ENCODE measurements at places on chromosomes 16 and 17. TPM values are rescaled to one million over a fixed set of nuclear protein-coding genes. Genes with fewer than 3 reads are reported as not detected.
A peak's percentile ranks its signal among the peaks of the same experiment; 100 is the strongest.

DNA sequence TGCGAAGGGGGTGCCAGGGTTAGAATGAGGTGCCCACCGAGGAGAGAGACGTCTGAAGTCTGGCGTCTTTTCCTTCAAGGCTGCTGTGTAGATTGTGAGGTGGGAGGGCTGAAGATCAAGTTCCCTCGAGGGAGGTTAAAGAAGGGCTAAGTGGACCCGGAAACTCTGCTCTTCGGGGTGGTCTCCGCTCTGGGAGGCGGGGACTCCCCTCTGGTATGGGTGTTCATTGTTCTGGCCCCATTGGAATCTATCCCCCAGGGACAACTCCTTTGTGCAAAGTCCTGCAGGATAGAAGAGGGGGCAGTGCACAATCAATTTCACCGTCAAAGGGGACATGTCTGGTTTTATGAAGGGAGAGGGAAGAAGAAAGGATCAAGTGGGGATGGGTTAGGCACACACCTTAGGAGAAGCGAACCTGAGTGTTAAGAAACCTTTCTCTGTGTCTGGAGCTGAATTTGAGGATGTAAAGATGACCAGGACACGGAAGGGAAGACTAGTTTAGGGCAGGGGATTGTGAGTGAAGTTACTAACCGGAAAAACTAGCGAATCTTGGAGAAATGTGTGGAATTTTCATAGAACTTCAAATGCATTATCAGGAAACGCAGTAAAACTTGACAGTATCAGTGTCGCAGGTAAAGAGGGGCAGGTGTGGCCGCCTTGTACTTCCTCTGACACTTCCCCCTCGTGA is 809 bp upstream of the RAB34 start:
- H3K27me3 ChIP-seq: no peaks in the 10 kb centered on the region
- peaks cover 40% of the 10 kb centered on the region for H3K4me1 ChIP-seq
- H3K27ac ChIP-seq: peak overlapping the region; percentile 98
- H3K36me3 ChIP-seq: peaks cover 46% of the 10 kb centered on the region
- H3K4me3 ChIP-seq: peak overlapping the region; percentile 85

DNA sequence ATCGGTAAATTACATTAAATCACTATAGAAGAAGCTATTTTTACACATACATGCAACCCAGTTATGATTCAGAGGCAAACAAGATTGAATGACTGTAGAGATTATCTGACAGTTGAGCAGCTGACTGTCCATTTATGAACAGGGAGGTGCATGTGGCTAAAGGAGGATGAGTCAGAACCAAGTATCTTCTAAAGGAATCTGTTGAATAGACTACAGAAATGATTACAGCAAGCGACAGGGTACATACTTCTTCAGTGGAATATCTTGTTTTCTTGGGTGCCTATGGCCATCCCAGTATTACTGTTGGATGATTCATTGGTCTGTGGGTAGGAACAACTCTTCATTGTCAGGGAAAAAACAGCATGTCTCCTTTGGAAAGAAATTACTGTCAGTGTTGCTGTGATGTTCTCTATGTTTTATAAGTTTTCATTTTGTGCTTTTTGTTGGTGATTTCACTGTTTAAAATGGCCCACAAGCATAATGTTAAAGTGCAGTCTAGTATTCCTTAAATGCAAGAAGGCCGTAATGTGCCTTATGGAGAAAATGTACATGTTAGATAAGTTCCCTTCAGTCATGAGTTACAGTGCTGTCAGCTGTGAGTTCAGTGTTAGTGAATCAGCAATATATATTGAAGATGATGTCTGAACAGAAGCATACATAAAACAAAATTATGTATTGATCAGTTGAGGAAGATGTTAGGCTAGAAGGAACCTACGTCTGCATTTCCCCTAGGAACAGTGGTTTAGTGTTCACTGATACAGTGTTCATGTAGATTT is 27.0 kb downstream of the CBFB start:
- no peaks in the 10 kb centered on the region for H3K4me1 ChIP-seq
- no peak overlapping the region for H3K4me3 ChIP-seq
- no peaks in the 10 kb centered on the region for H3K36me3 ChIP-seq
- no peak overlapping the region for H3K27ac ChIP-seq

The ZNF385C gene
- total RNA-seq: not detected

The FADS6 gene
- total RNA-seq: not detected

The SNAI3 gene
- total RNA-seq: not detected

GRCh38 chr17:3002538-3003295 is 60.7 kb downstream of the OR1D5 start:
- no peaks in the 10 kb centered on the region for H3K36me3 ChIP-seq
- no peak overlapping the region for H3K4me3 ChIP-seq
- peaks cover 10% of the 10 kb centered on the region for H3K4me1 ChIP-seq
- peak overlapping the region; percentile 88 for H3K27ac ChIP-seq
- no peaks in the 10 kb centered on the region for H3K27me3 ChIP-seq

GRCh38 chr16:56639045-56639444 is 579 bp downstream of the MT1A start:
- H3K4me1 ChIP-seq: peaks cover 6% of the 10 kb centered on the region
- H3K4me3 ChIP-seq: no peak overlapping the region
- no peaks in the 10 kb centered on the region for H3K27me3 ChIP-seq
- no peak for DNase-seq
- peak overlapping the region; percentile 82 for H3K27ac ChIP-seq

The KRT25 gene
- total RNA-seq: not detected

The HIGD1B gene
- not detected for total RNA-seq

DNA sequence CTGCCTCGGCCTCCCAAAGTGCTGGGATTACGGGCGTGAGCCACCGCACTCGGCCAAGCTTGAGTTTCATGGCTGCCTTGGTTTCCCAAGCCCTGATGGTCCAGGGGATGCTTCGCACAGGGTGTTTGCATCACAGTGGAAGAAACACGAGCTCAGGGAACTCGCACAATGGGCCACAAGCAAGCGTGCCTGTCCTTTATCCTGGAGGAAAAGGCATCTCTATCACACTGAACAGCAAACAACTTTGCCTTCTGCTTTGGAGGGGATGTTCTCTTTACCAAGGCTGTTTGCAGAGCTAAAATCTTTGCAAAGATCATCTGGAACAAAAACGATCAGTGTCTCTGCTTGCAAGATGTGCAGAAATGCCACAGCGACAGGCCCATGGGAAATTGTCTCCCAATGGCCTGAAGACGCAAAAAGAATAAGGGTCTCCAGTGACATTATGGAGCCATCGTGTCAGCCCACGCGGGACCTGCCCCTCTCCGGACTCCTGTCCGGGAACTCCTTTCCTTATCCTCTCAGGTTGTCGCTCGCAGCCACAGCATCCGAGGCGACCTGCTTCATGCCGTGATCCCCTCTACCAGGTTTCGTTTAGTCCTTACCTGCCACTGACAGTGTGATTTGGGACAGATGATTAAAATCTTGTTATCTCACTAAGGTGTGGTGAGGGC is 44.1 kb upstream of the CBFA2T3 start:
- no peak overlapping the region for H3K4me3 ChIP-seq
- no peaks in the 10 kb centered on the region for H3K27me3 ChIP-seq
- H3K27ac ChIP-seq: no peak overlapping the region
- DNase-seq: no peak

GRCh38 chr17:82281502-82282238 is 8.2 kb upstream of the CSNK1D start:
- no peak for DNase-seq
- no peaks in the 10 kb centered on the region for H3K4me1 ChIP-seq
- no peak overlapping the region for H3K27ac ChIP-seq
- no peaks in the 10 kb centered on the region for H3K27me3 ChIP-seq
- no peaks in the 10 kb centered on the region for H3K36me3 ChIP-seq
- H3K4me3 ChIP-seq: no peak overlapping the region

- peak overlapping the region; percentile 92 for H3K27ac ChIP-seq
- no peak for DNase-seq
- no peak overlapping the region for H3K4me3 ChIP-seq
- H3K27me3 ChIP-seq: no peaks in the 10 kb centered on the region
Measured at GRCh38 chr17:61393550-61393903, 6.1 kb upstream of the TBX2 start.

- H3K36me3 ChIP-seq: no peaks in the 10 kb centered on the region
- DNase-seq: no peak
- no peaks in the 10 kb centered on the region for H3K4me1 ChIP-seq
- no peaks in the 10 kb centered on the region for H3K27me3 ChIP-seq
Measured at GRCh38 chr17:48262982-48263730, 155.6 kb downstream of the SNX11 start.

GRCh38 chr16:61944004-61944403 is 92.2 kb downstream of the CDH8 start:
- H3K4me1 ChIP-seq: no peaks in the 10 kb centered on the region
- no peaks in the 10 kb centered on the region for H3K36me3 ChIP-seq
- H3K27ac ChIP-seq: no peak overlapping the region
- H3K4me3 ChIP-seq: no peak overlapping the region
- DNase-seq: no peak
- no peaks in the 10 kb centered on the region for H3K27me3 ChIP-seq

DNA sequence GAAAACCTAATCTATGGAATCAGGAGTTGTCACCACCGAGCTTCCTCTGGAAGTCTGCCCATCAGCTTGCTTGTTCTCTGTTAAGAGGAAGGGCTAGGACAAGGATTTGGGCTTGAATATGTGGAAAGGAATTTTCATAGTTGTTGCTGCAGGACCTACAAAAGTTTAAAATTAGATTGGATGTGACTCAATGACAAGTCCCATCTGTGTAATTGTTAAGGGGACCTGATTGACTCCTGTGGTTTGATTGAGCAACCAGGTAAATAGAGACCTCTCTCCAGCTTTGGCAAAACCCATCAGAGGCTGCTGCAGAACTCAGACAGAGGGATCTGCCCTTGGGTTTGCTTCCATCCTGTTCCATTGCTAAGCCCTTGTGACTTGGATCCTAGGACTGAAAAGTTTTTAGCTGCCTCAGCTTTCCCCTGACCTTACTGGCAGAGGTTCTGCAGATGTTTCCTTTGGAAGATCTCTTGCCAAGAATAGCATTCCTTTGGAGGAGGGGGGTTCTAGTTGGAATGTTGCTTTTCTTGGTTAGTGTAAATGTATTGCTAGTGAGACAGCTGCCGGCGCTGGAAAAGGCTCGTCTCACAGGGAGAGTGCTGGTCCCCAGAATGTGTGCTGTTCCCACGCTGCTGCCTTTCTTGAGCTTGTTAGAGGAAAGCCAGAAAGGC is 50.0 kb downstream of the SF3B3 start:
- peaks cover 40% of the 10 kb centered on the region for H3K36me3 ChIP-seq
- H3K27ac ChIP-seq: peak overlapping the region; percentile 79
- no peaks in the 10 kb centered on the region for H3K27me3 ChIP-seq
- peaks cover 9% of the 10 kb centered on the region for H3K4me1 ChIP-seq

GRCh38 chr16:50652836-50653425 is 28.2 kb downstream of the SNX20 start:
- H3K4me3 ChIP-seq: no peak overlapping the region
- no peaks in the 10 kb centered on the region for H3K4me1 ChIP-seq
- no peak overlapping the region for H3K27ac ChIP-seq
- no peaks in the 10 kb centered on the region for H3K27me3 ChIP-seq

GRCh38 chr17:4953451-4953961 is 2.6 kb downstream of the ENO3 start:
- H3K4me3 ChIP-seq: no peak overlapping the region
- DNase-seq: peak; percentile 25
- peaks cover 11% of the 10 kb centered on the region for H3K36me3 ChIP-seq
- H3K27me3 ChIP-seq: no peaks in the 10 kb centered on the region

DNA sequence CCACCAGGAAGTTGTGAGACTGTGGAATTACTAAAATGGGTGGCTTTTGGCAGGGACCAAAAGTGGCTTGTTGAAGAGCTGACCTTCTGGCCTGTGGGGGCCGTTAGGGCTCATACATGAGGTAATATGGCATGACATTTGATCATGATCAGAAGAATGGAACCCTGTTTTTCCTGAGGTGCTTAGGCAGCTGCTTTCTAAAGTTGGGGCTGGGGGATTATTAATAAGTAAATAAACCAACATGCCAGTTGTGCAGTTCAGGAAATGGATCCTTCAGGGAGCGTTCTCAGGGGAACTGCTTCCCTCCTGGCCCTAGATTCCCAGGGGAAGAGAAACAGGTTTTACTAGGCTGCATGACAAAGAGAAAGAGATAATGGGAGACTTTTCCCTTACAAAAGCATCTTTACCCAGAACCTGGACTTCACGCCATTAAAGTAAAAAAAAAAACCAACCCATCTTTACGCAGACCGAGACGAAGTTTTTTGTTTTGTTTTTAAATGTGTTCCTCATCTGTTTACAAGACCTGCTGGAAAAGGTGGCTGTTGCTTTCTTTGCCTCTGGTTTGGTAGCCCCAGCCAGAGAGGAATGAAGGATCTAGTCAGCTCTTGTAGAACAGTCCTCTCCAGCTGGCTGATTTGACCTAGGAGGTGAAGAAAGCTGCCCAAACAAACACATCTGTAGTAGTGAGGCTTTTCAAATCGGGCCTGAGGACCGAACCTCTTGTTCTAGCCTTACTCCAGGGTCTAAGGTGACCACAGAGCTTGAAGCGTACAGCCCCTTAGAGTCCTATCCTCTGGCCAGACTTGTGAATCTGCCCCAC is 22.7 kb downstream of the YPEL2 start:
- no peak for DNase-seq
- peaks cover 7% of the 10 kb centered on the region for H3K36me3 ChIP-seq
- peak overlapping the region; percentile 94 for H3K27ac ChIP-seq
- H3K27me3 ChIP-seq: no peaks in the 10 kb centered on the region
- H3K4me1 ChIP-seq: peaks cover 33% of the 10 kb centered on the region
- no peak overlapping the region for H3K4me3 ChIP-seq

DNA sequence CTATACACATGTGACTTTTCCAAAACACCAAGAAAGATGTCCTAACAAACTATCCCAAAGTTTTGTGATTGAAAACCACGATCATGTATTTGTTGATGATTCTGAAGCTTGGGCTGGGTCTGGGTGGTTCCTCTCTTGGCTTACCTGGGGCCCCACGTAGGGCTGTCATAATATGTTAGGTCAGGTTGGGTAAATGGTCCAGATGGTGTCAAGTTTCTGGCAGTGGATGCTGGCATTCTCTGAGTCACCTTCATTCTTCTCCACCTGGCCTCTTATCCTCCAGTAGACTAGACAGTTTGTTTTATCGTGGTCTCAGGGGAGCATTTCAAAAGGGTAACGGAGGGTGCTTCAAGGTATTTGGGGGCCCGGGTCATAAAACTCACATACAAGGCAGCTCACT is 39.4 kb downstream of the SYCE1L start:
- H3K36me3 ChIP-seq: no peaks in the 10 kb centered on the region
- no peak overlapping the region for H3K27ac ChIP-seq
- H3K4me3 ChIP-seq: no peak overlapping the region

The PDILT gene
- not detected for total RNA-seq

The AOC2 gene
- total RNA-seq: not detected

The NXN gene
- 67.3 TPM for total RNA-seq

- H3K36me3 ChIP-seq: peaks cover 29% of the 10 kb centered on the region
- peak overlapping the region; percentile 87 for H3K27ac ChIP-seq
- H3K4me3 ChIP-seq: peak overlapping the region; percentile 98
- H3K27me3 ChIP-seq: no peaks in the 10 kb centered on the region
- DNase-seq: no peak
Measured at GRCh38 chr17:38706505-38707216, 1.6 kb downstream of the MLLT6 start.

GRCh38 chr17:82938873-82939620 is 99.2 kb upstream of the ZNF750 start:
- H3K4me1 ChIP-seq: no peaks in the 10 kb centered on the region
- no peak overlapping the region for H3K27ac ChIP-seq
- no peaks in the 10 kb centered on the region for H3K27me3 ChIP-seq
- DNase-seq: peak; percentile 43

Data from ascending aorta (tissue), 2 donors.